Amniotic stem cell (primary cell): ENCODE measurements at places on chromosomes 4 and X.

GRCh38 chr4:98996056-98996764 lies 689 bp downstream of the METAP1 start:
- DNase-seq, result no peak

- no peak for DNase-seq
Observed at GRCh38 chr4:77453911-77454310, 151.7 kb upstream of the CXCL13 start.

DNA sequence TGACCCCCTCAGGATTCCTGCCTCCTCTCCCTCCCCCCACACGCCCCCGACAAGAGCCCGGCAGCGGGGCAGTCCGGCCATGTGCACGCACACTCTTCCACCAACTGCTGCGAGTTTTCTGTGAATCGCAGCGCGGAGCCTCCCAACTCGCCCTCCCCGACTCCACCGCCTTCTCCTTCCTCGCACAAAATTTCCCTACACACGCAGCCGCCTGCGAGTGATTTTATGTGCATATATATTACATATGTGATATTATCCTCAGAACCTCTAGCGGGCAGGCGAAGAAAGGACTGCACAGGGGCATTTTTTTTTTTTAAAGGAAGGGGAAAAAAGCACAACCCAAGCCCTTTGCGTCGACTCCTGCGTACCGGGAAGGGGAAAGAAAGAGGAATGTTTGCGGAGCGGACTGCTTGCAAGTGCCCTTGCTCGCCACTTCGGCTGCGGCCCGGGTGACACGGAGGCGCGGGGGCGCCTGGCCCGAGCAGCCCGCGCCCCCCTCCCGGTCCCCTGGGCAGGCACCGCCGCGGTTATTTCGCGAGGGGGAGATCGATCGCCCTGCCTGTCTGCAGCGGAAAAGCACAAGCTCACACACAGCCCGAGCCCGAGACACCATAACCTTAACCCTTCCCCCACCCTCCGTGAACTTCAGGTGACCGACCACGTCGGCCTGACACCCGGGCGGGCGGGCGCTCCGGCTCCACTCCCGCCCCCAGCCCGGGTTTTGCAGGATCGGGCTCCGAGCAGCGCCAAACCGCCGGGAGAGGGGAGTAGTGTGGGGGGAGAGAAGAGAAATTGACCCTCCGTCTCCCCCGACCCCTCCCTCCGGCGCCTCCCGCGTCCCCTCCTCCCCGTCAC lies 2.3 kb downstream of the ZNF827 start:
- peak; percentile 58 for DNase-seq

DNA sequence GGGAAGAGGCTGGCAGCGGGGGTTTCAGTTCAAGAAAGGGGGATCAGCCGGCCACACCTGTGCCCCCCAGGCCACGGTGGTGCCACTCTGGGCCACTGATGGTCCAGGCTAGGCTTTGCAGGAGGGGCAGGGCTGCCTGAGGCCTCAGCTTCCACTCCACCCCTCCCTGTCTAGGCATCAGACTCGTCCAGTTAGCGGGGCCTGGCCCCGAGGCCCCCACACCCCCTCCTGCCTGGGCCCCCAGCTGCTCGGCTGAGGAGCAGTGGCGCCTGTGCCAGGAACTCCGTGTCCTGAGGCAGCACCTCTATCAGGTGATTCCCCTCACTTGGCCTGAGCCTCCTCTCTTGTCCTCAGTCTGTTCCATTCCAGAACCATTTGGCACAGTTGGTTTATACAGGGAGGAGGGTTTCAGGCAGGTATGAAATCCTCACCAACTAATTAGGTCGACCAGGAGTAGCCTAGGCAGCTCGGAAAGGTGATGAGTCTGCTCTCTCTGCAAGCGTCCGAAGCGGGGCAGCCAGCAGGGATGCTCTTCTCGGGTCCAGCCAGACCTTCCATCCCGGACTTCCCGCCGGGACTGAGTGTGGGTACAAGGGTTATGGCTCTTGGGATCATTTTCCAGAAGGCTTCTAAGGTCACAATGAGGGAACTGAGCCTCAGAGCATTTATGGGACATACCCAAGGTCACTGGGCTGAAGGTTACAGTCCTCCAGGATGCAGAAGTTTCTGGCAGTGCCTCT lies 2.1 kb downstream of the NSG1 start:
- no peak for DNase-seq

DNA sequence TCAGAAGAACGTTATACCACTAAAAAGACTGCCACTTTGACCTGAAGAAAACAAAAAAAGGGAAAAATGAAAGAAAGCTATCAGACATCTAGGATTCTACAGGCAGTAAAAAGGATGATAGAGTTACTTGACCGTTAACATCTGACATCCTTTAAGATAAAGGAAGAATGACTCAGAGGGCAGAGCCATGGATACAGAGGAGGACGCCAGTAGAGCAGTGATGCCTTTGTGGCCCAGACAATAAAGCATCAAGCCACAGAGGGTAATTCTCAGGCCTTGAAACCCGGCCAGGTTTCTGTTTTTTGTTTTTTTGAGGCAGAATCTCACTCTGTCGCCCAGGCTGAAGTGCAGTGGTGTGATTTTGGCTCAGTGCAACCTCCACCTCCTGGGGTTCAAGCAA lies 9.5 kb upstream of the BEX1 start:
- DNase-seq, result no peak

- DNase-seq, result no peak
Observed at GRCh38 chr4:153485860-153486259, 19.7 kb downstream of the TMEM131L start.

GRCh38 chr4:47510506-47511143 lies 25.6 kb downstream of the ATP10D start:
- DNase-seq, result no peak

GRCh38 chrX:82141942-82142341 lies 940.0 kb downstream of the SH3BGRL start:
- DNase-seq, result no peak
